ENCODE measurements at places on chromosomes 4 and X.

DNA sequence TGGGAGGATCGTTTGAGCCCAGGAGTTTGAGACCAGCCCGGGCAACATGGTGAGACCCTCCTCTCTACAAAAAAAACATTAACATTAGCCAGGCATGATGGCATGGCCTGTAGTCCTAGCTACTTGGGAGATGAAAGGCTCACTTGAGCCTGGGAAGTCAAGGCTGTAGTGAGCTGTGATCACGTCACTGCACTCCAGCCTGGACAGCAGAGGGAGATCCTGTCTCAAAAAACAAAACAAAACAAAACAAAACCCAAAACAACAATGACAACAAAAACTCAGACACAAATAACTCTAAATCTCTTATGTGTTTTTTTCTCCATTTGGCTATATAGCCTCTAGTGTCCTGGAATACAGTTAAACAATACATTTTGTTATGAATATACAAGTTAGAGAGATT is 127.3 kb upstream of the STK26 start:
- no peak for DNase-seq

DNA sequence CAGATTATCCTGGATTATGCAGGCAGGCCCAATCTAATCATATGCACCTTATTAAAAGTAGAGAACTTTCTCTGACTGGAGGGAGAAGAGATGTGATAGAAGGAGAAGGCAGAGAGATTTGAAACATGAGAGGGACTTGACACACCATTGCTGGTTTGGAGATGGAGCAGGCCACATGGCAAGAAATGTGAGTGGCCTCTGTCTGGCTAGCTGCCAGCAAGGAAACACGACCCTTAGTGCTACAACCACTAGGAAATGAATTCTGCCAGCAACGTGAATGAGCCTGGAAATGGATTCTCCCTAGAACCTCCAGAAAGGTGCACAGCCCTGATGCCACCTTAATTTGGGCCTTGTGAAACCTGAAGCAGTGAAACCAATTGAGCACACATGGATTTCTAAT is 79.5 kb upstream of the MBNL3 start:
- no peak for DNase-seq

DNA sequence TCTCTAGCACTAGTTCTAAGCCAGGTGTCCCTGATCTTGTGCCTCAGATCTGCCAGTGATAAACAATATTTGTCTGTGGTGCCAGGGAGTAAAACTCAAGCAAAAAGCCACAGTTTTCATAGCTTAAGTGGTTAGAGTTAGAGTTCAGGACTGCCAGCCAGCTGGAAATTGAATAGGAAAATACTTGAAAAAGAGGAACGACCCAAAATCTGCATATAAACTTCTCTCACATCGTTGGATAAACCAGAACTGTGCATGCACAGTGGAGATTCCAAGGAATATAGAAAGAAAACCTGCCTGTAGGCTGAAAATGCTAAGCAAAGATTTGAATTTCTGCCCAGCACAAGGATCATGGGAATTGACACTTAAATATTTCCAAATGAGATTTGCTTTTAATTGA is 35.0 kb upstream of the GNPDA2 start:
- DNase-seq, result no peak

- no peak for DNase-seq
These were observed 4.1 kb downstream of the BRS3 start for GRCh38 chrX:136491832-136492231.

DNA sequence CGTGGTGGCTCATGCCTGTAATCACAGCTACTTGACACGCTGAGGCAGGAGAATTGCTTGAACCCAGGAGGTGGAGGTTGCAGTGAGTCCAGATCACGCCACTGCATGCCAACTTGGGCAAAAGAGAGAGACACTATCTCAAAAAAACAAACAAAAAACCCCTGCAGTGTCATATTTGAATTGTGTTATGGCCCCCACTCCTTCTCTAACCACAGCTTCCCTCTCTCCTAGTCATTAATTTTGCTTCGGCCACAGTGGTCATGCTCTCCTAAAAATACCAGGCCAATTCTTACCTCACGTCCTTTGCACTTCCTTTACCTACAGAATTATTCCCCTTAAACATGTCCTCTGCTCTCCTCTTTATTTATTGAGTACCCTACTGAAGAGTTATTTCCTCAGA is 206.1 kb downstream of the PPP3CA start:
- no peak for DNase-seq

- no peak for DNase-seq
These were observed 155.7 kb upstream of the MAP3K15 start for GRCh38 chrX:19670854-19671620.
